Heart right ventricle (tissue), 16 donors: ENCODE measurements at places on chromosomes 3 and 15. TPM values are rescaled to one million over a fixed set of nuclear protein-coding genes. Genes with fewer than 3 reads are reported as not detected.

DNA sequence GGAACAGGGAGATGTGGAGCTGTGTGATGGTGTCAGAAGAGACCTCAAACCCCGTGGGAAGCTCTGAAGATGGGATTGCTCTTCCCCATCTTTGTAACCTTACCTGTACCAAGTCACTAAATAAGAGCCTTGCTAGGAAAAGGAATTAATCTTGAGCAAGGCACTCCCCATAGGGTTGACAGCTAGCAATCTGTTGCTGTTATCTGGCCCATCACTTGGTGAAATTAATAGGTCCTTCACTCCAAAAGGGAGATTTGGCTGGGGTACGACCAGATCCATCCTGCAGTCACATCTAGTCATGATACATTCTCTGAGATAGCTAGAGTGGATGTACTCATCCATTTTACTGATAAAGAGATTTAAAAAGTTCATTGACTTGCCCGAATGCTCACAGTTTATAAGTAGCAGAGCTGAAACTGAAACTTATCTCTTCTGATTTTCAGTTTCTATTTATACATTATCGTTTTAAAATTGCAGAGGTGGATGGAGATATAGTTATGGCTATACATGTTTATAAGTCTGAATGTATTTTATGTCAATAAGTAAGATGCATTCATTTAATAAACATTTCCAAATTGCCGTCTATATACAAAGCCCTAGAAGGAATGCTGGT is 299.1 kb upstream of the MCTP2 start:
- no peak for DNase-seq

DNA sequence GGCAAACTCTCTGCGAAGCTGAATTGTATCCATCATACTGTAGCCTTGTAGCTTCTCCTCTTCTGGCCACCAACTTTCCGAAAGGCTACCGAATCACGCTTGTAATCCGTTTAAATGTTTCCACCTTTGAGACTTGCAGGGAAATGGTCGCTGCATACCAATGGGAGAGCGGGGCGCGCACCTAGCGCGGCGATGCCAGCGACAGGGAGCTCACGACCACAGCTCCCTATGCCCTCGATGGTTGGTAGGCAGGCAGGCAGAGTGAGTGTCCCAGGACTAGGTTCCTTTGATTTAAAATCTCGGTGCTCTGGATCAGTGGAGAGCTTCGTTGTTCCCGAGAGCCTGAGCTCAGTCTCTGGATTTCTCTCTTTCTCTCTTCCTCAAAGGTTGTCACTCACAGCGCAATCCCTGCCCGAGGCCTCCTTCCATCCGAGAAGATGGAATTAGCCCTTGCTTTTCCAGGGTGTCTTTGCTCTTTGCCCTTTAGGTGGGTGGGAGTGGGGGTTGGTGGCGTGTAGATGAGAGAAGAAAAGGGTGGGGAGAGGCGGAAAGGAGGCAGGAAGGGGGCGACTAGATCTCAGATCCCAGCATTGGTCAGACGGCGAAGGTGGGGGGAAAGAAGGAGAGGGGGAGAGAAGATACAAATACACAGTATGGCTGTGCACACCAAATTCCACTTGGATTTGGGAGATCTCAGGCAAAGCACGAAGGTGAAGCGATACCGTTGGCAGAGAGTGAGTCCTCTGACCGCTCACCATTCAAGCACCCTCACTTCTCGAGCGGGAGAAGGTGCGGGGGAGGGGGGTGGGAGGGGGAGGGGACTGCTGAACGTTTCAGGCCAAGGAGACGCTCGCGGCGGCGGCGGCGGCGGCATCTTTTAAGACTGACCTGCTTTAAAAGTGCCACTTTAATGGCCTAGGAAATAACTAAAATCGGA is at the start of gene SLITRK3:
Gene SLITRK3 (minus strand): TSS at position 745 of the 937 bp plus-strand sequence. CDS start 5,554 bp downstream, outside the sequence.
- DNase-seq = no peak

DNA sequence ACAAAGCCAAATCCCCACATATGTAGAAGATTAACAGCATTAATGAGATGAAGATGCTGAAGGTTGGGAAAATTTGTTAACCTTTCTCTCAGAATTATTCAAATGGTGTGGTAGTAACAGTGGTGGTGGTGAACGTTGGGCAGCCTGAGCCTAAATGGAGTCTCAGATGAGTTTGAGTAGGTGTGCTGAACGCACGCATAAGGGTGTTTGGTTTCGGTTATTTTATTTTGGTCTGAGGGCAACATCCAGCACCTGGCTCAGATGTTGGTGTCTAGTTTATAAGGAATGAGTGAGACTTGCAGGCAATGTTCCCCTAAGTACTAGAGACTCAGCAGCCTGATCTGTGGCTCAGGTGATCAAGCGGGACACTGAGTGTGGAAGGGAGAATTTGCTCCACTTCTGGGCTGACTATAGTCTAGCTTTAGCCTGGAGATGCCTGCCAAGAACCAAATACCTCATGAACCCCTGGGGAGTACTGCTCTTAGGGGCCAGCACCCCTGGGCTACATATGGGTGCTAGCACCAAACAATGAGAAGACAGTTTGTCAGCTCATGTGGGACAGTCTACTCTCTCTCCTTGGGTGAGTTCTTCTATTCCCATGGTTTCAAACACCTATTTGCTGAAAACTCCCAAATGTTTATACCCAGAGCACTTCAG is 39.5 kb upstream of the ATP2C1 start:
- no peak for DNase-seq

- no peak for DNase-seq
Measured at GRCh38 chr3:43041517-43041916, 62.4 kb downstream of the GASK1A start.

- DNase-seq = no peak
Measured at GRCh38 chr15:29133321-29133720, 136.3 kb downstream of the NSMCE3 start.

DNA sequence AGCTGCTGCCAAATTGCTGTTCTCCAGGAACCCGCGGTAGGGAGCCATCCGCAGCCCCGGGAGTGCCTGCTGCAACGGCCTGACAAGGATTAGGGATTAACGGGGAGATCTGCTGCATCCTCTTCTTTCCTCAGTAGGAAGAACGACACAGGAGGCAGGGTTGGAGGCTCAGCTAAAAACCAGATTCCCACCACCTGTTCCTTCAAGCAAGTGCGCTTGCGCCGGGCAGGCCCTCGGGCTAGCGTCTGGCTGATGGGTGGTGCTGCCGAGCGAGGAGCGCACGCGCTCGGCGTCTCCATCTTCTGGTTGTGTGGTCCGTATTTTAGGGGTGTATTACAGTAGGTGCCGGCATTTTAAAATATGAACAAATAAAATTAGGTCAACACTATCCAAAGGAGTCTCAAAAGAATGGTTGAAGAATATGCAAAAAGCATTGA is 25.4 kb upstream of the SLC25A26 start:
- peak; percentile 50 for DNase-seq

- DNase-seq = no peak
Measured at GRCh38 chr3:109131276-109131675, 5.2 kb upstream of the C3orf85 start.

The UROC1 gene
- total RNA-seq = not detected

The ADAMTS9 gene
- total RNA-seq = 102 TPM

The TM4SF1 gene
- total RNA-seq = 121 TPM

The ADAMTSL3 gene
- total RNA-seq = 11.0 TPM

The GPR62 gene
- total RNA-seq = 0.14 TPM
